ENCODE measurements at places on chromosomes 3 and 15. TPM values are rescaled to one million over a fixed set of nuclear protein-coding genes. Genes with fewer than 3 reads are reported as not detected.
A peak's percentile ranks its signal among the peaks of the same experiment; 100 is the strongest.

Gene SOX14
- not detected for total RNA-seq

DNA sequence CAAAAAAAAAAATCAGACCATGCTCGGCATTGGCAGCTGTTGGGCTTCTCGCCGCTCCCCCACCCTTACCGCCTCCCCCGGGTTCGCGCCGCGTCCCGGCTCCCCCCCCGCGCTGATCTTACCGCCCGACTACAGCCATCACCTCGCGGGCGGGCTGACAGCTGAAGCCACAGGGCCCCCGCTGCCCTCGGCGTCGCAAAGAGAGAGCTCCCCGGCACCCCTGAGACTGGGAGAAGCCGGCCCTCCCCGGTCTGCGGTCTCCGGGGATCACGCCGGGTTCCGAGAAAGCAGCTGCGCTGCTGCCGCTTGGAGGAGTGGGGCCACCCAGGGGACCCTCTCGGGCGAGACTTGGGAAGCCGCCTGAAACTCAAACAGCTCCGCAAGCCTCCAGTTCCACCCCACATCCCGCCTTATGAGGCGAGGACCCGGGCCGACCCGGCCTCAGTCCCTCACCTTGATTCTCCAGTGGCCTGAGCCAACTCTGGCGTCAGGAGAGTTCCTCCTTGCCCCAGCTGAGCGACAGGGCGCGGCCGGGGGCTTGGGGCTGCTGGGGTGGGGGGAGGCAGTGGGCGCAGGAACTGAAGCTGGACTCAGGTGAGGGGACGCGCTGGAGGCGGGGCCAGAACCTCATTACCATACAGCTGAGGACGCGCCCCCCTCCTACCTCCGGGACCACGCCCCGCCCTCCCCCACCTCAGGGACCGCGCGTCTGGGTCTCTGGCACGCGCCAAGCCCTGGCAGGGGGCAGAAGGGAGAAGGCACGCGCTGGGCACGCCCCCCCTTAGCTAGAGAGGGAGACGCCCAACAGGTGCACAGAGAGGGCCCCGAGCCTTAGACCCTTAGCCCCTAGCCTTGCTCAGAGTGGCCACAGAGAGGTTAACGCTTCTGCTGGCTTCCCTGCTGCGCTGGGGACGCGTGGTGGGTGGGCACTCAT is 1.0 kb upstream of the DLL4 start:
- peaks cover 15% of the 10 kb centered on the region for H3K27me3 ChIP-seq

Gene ZNF80
- 0.28 TPM for total RNA-seq

GRCh38 chr3:107285197-107285596 is 92.0 kb upstream of the CCDC54 start:
- no peak overlapping the region for H3K4me3 ChIP-seq
- H3K36me3 ChIP-seq = no peaks in the 10 kb centered on the region
- no peak overlapping the region for H3K27ac ChIP-seq
- no peaks in the 10 kb centered on the region for H3K27me3 ChIP-seq

DNA sequence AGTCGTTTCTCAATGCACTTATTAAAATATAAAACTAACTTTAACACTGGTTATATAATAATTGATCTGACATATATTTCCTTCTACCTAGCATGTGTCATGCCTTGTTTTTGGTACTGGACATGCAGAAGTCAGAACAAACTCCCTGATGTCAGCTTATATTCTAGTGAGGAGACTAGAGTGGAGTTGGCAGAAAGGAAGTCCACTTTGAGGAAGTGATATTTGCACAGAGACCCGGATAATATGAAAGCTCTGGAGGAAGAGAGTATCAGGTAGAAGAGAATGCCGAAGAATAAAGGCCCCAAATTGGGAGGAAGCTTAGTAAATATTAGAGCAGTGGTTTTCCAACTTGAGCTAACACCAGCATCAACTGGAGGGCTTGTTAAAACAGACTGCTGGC is 24.6 kb upstream of the ZNF280D start:
- no peak overlapping the region for H3K4me3 ChIP-seq
- no peak for DNase-seq
- H3K27ac ChIP-seq = no peak overlapping the region
- H3K4me1 ChIP-seq = no peaks in the 10 kb centered on the region

GRCh38 chr15:84645496-84645895 is 8.6 kb downstream of the WDR73 start:
- H3K4me3 ChIP-seq = no peak overlapping the region
- no peaks in the 10 kb centered on the region for H3K4me1 ChIP-seq
- no peak for DNase-seq
- no peaks in the 10 kb centered on the region for H3K27me3 ChIP-seq

Gene ACY1
- total RNA-seq = 68.1 TPM

GRCh38 chr15:29196290-29196689 is 73.3 kb downstream of the NSMCE3 start:
- H3K4me3 ChIP-seq = no peak overlapping the region
- no peak overlapping the region for H3K27ac ChIP-seq
- H3K4me1 ChIP-seq = no peaks in the 10 kb centered on the region
- no peaks in the 10 kb centered on the region for H3K36me3 ChIP-seq
- H3K27me3 ChIP-seq = no peaks in the 10 kb centered on the region

GRCh38 chr3:57464801-57465200 is 79.3 kb downstream of the DNAH12 start:
- no peak overlapping the region for H3K4me3 ChIP-seq

GRCh38 chr15:65077981-65078352 is 1.4 kb downstream of the KBTBD13 start:
- peak; percentile 78 for DNase-seq
- no peak overlapping the region for H3K4me3 ChIP-seq
- no peaks in the 10 kb centered on the region for H3K27me3 ChIP-seq
- no peak overlapping the region for H3K27ac ChIP-seq
- H3K36me3 ChIP-seq = no peaks in the 10 kb centered on the region

DNA sequence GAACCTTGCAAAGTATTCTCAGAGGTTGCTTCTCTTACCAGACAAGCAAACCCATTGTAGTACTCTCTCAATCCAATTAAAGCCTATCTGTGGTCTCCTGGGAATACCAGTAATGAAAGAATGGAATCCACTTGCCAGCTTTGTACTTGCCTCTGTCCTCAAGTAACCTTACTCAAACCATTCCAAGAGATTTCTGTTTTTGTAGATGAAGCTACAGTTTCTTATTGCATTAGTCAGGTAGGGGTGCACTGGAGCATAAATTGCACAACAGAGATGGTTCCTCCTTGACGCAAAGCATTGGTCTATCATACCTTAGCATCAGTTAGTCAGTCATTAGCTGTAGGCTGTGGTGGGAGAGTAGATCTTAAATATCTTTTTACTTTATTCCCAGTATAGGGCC is 52.9 kb downstream of the BTLA start:
- H3K4me1 ChIP-seq = no peaks in the 10 kb centered on the region
- H3K36me3 ChIP-seq = no peaks in the 10 kb centered on the region
- H3K27ac ChIP-seq = no peak overlapping the region
- DNase-seq = no peak

Gene NAALADL2
- total RNA-seq = 20.2 TPM

All from kidney (tissue), 22 donors.